ENCODE measurements at places on chromosomes 2 and 18.

- no peak for DNase-seq
Measured at GRCh38 chr2:231394211-231395141, 1.0 kb upstream of the B3GNT7 start.

DNA sequence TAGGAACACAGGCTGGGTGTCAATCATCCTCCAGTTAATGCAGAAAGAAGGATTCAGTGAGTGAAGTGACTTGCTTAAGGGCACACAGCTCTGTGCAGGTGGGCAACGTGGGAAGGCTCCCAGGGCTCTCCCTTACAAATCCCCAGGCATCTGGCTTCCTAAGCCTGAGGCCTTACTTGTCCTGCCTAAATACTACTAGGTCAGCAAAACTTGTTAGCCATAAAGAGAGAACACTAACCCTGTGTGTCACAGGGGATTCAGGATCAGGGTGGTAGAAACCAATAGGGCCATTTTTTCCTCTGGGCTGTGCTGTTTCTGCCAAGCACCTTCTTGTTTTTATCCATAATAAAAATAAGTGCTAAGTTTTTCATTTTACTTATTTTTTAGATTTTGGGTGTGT, 55.0 kb downstream of the GATA6 start:
- no peak for DNase-seq

- DNase-seq: no peak
Measured at GRCh38 chr18:8705961-8706790, 820 bp downstream of the MTCL1 start.

GRCh38 chr2:64380853-64381527, 73.0 kb upstream of the LGALSL start:
- DNase-seq: no peak
